ENCODE measurements at places on chromosomes 6 and 20. TPM values are rescaled to one million over a fixed set of nuclear protein-coding genes. Genes with fewer than 3 reads are reported as not detected.

DNA sequence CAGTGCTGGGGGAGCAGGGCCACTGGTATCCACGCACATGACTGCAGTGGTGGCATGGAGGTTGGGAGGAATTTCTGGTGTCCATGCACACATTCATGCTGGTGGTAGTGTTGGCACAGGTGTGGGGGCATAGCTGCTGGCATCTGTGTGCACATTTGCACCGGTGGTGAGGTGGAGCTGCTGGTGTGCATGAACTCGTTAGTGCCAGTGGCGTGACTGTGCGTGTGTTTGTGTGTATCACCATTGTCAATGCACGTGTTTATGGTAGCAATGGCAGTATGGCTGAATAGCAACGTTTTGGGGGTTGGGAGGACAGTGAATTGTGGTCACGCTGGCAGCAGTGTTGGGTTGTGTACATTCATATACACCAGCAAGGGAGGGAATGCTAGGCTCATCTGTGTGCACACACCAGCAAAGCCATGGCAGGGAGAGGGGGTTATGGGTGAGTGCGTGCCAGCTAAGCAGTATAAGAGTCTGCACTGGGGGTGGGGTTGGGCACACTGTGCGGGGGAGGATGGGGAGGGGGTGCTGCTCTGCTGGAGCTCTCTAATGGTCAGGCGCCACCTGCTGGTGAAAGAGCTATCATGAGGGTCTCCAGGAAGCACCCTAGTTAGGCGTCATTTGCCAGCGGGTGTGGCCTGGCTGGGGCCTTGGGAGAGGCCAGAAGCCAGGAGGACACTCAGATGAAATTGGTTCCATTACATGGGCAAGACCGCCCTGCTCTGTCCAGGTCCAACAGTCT lies 626.1 kb upstream of the ID4 start:
- no peak for DNase-seq

DNA sequence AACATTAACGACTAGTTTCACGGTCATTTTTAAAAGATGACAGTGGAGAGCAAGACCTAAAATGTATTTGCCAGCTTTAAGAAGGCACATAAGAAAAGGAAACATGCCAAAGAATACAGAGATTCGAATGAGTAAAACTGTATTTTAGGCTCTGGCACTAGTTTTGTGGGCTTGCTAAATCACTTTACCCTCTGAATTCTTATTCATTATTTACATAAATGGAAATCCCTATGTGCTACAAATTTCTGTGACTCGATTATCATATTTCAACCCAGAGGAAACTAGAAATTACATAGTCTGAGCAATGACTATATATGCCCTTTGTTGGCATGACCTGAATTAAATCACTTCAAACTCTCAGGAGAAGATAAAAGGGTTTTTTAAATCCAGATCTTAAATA lies 441.7 kb upstream of the RNF217 start:
- DNase-seq: no peak

- no peak for DNase-seq
These were observed 199.9 kb downstream of the CDH4 start for GRCh38 chr20:61451953-61452352.

DNA sequence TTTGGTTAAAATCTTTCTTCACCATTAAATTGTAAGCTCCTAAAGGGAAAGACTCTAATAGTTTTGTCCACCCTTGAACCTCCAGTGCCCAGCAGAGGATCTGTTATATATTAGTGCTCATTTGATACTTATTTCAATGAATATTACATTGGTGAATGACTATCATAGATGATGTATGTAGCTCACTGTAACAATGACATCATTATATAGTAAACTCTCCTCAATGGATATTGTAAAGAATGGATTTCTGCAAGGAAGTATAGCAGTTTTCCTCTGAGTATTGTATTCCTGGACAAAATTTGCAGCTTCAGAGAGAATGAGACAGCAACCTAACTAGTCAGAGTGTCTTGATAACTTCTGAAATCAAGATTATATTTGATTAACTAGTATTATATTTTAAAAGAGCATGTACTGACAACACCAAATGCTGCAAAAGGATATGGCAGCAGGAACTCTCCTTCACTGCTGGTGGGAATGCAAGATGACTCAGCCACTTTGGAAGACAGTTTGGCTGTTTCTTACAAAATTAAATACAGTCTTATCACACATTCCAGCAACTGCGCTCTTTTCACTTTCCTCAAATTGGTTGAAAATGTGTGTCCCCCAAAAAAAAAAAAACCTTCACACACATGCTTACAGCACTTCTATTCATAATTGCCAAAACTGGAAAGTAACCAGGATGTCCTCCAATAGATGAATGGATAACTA lies 189.8 kb upstream of the OPRM1 start:
- no peak for DNase-seq

- DNase-seq: no peak
These were observed 47.9 kb downstream of the BTBD3 start for GRCh38 chr20:11965602-11966001.

Gene ZSWIM1
- total RNA-seq: 32.6 TPM

DNA sequence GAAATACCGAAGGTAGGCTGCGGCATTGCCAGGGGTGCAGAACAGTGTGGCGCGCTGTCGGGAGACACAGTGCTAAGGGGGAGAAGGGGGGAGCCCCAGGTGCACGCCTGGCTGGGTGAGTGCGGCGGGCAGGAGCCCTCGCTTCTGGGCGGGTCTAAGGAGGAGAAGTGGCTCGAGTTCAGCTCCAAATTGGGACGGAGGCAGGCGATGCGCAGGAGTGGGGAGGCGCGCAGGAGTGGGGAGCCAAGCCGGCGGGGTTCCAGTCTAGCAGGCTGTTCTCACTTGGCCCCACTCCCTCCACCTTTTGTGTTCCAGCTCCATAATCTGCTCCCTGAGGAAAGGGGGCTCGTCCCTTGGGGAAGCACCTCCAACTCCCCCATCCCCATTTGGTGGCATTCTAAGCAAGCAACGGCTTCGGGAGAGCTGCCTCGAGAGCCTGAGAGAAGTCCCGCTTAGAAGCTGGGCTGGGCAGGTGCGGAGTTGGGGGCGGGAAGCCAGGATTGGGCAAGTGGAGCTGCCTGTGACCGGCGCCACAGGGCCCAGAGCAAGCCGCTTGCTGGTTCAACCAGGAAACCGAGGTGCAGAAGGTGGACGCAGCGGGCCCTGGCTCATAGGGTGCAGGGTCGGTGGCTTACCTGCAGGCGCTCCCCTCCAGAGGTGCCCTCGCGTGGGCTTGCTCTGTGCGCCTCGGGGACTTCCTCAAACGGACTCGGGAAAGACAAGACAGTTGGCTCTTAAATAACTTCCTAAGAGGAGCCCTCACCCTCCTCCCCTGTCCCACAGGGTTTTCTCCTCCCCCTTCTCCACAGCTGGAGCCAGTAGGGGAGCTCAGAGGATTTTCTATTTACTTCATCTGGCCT lies at the start of gene F13A1:
Gene F13A1 (minus strand): TSS at position 711 of the 860 bp plus-strand sequence. CDS start 1,998 bp downstream, outside the sequence.
- peak; percentile 35 for DNase-seq

Gene C6orf15
- not detected for total RNA-seq

DNA sequence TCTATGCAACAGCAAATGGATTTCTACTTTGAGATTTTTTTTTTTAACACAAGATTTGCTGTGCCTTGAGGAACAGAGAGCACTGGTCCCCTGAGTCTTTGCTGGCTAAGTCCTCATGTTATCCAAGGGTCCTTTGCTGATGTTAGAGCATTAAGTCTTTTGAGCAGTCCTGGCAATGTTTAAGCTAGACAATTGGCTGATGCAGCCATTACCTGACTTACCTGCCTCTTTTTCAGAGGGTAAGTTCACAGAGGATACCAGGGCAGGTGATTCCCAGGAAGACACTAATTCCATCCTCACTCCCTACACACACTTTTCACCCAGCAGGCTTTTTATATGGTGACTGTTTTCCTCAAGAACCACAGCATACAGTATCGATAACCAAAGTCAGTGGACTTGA lies 337.7 kb downstream of the HDGFL1 start:
- no peak for DNase-seq

DNA sequence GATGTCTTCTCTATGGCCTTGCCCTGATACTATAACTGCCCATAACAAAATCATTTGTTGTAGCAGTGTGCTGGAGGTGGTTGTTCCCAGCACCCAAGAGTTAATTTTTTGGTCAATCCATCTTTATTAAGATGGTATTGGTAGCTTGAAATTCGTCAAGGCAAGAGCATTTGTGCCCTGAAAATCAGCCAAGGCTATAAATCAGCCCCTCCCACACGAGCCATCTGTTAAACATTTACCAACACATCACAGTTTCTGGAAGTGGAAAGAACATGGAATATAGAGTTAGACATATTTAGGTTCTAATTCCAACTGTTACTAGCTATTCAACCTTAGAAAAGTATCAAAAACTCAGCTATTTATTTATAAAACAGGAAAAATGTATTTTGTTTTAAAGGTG lies 888.4 kb upstream of the GJE1 start:
- no peak for DNase-seq

Gene NKX2-2
- total RNA-seq: not detected

Gene OPRL1
- total RNA-seq: 10.5 TPM

- no peak for DNase-seq
These were observed 4.3 kb downstream of the KCNQ5 start for GRCh38 chr6:72626126-72626525.

Gene KCNK5
- total RNA-seq: 18.6 TPM

Gene AGER
- 0.81 TPM for total RNA-seq

DNA sequence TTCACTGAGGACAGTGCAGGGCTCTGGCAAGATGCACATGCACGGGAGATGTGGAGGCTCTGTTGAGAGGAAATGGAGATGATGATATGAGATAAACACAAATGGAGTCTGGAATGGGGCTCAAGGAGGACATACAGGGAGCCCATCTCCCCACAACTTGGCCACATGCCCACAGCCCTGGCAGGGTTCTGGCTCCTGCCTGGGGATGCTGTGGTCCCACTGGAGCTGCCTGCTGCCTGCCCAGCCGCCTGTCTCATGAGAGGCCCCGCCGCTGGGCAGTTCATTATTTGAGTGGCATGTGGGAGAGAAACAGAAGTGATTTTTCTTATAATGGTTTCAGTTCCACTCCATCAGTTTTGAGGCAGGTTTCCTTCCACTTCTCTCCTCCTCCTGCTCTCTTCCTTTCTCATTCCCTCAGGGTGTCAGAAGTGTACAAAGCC lies 133.6 kb upstream of the TRAF3IP2 start:
- DNase-seq: no peak

GRCh38 chr20:1964659-1965405 lies 29.0 kb downstream of the PDYN start:
- DNase-seq: peak; percentile 11

- DNase-seq: peak; percentile 28
These were observed 82.1 kb downstream of the PTPRA start for GRCh38 chr20:2955257-2955970.

- no peak for DNase-seq
These were observed 1.4 kb downstream of the BMP6 start for GRCh38 chr6:7727086-7727945.

Gene TCF19
- total RNA-seq: 12.4 TPM

- DNase-seq: no peak
These were observed 119.2 kb downstream of the KCNQ5 start for GRCh38 chr6:72741083-72741482.

GRCh38 chr6:119323931-119324330 lies 25.6 kb downstream of the MAN1A1 start:
- DNase-seq: no peak

- DNase-seq: no peak
These were observed 22.2 kb upstream of the MRGBP start for GRCh38 chr20:62773845-62774714.

Gene HLA-B
- 2,264 TPM for total RNA-seq

GRCh38 chr6:12232821-12233220 lies 57.3 kb upstream of the EDN1 start:
- no peak for DNase-seq

Gene ANKRD6
- total RNA-seq: 15.3 TPM

Gene PNPLA1
- 0.27 TPM for total RNA-seq

DNA sequence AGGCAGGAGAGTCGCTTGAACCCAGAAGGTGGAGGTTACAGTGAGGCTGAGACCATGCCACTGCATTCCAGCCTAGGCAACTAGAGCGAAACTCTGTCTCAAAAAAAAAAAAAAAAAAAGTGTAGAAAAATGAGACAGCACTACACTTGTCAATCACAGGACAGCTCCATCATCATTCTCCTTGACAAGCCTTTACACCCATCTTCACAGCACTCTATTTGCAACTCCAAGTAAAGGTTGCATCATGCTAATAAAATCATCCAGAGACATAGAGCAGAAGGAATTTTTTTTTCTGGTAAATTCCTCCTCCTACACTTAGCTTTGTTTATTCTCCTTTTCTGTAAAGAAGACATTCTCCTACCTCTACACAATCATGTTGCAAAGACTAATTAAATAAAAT lies 791.0 kb upstream of the HS3ST5 start:
- DNase-seq: no peak

- DNase-seq: no peak
These were observed 85.8 kb upstream of the PREP start for GRCh38 chr6:105488516-105489215.

Gene DCDC2
- total RNA-seq: under 0.01 TPM

- no peak for DNase-seq
These were observed 33.3 kb downstream of the NQO2 start for GRCh38 chr6:3032986-3033385.

- no peak for DNase-seq
These were observed 73.1 kb upstream of the DST start for GRCh38 chr6:56715741-56716140.

- DNase-seq: no peak
These were observed 13.8 kb downstream of the RNF144B start for GRCh38 chr6:18400831-18401446.

DNA sequence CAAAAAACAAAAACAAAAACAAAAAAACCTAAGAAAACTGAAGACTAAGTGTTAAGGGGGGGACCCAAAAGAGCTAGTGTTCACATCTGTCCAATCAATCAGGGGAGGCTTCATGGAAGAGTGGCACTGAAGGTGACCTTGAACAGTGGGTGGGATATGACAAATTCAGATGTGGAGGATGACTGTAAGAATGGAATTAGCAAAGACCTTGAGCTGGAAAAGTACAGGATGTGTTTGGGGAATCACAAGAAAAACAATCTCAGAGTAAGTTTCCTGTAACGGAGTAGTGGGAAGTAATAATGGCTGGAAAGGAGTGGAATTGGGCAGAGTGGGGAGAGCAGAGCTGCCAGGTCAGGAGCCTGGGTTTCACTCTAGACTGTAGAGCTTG lies 2.9 kb upstream of the IER3 start:
- DNase-seq: no peak

GRCh38 chr6:3063733-3064700 lies 4.3 kb upstream of the RIPK1 start:
- peak; percentile 78 for DNase-seq

GRCh38 chr6:166245148-166245547 lies 63.0 kb downstream of the PRR18 start:
- no peak for DNase-seq

Gene LST1
- 74.9 TPM for total RNA-seq

DNA sequence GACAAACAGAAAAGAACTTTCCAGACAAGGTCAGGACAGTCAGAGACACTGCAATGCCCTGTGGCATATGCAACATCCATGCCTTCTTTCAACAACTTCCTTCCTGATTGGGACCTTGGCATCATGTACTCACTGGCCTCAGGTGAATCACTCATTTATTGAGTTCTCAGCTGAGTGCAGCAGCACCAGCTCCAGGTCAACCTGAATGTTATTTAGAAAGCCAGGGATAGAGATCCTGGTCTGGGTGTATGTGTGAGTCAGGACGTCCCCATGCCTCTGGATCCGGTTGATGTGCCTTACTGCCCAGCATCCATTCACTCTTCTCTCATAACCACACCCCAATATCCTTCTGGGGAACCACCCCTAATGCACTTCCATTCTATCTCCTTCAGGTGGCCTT lies 54.4 kb downstream of the SNRNP48 start:
- no peak for DNase-seq

Gene GSTA3
- not detected for total RNA-seq

All from hematopoietic multipotent progenitor cell (in vitro differentiated cells).